ENCODE measurements at places on chromosomes 6 and 20. TPM values are rescaled to one million over a fixed set of nuclear protein-coding genes. Genes with fewer than 3 reads are reported as not detected.

Gene FOXS1
- polyA plus RNA-seq: 2.6 TPM

Gene GSTA2
- polyA plus RNA-seq: 85.8 TPM

Gene TTK
- polyA plus RNA-seq: not detected

Gene RNF182
- polyA plus RNA-seq: 0.20 TPM

Gene TPBG
- 10.7 TPM for polyA plus RNA-seq
